PC-3 (cell line): ENCODE measurements at places on chromosomes 3 and 15.
A peak's percentile ranks its signal among the peaks of the same experiment; 100 is the strongest.

DNA sequence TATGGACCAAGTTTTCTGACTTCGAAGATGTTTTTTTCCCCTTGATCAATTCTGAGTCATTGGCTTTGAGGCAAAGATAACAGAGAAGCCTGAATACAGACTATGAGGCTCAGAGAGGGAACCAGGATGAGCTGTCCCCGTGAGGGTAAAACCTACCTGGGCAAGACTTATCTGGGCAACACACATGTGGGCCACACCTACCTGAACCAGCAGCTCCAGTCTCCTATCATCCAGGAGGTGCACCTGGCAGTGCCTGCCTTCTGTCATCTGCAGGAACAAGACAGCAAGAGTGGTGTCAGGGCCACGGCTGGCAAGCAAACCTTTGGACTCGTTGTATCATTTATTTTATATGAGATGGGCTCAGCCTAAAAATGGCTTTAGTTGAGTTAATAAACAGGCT is 72.6 kb downstream of the FRMD4B start:
- no peak for DNase-seq

GRCh38 chr3:95721938-95722337 is 1092.5 kb upstream of the EPHA6 start:
- DNase-seq: peak; percentile 3

DNA sequence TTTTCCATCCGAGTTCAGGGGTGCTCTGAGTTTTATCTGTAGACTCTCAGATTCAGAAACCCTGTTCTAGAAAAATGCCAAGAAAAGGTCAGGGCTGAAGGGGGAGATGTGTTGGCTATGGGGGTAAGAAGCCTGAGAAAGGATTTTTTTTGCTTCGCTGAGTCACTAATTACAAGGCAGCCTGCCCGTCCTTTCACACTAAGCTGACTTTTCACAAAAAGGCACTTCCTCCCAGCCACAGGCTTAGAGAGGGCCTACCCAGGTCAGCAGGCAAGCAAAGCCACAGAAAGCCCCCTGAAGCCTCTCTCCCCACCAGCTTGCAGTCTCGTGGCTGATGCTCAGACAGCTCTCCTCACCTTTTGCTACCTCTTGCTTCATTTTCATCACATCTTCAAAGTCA is 192.6 kb upstream of the PRICKLE2 start:
- DNase-seq: no peak

DNA sequence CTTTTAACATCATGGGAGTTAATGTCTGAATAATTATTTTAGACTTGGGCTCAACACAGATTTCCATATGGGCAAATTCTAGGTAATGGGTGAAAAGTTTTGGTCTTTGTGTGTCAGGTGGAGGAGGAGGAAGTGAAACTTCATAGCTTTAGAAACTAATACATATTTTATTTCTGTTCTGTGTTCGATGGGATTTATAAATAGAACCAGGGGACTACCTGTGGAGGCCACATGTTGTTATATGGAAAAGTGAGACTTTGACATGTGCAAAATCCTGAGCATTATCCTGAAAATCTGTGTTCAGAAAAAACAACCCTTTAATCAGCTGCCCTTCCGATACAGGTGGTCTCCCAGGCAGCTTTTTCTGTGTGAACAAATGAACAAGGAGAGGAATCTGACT is 209.5 kb downstream of the SOX2 start:
- no peak for DNase-seq

- no peak for DNase-seq
These were observed 31.9 kb upstream of the EIF4A2 start for GRCh38 chr3:186751480-186751879.

DNA sequence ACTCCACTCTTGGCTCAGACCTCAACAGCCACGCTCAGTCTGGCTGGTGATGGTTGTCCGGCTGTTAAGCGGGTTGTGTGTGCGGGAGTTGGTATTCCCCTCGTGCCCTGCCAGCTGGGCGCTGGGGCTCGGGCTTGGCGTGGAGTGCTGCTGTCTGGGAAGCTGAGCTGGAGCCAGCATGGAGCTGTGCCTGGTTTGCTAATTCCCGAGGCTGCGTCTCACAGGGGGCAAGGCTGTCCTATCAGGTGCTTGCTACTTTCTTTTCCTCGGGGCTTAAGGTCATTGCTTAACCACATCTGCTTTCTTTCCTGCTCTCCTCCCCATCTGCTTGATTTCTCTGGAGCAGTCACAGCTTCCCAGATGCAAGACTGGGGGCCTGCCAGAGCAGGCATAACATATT is 29.9 kb downstream of the PDIA5 start:
- DNase-seq: no peak

DNA sequence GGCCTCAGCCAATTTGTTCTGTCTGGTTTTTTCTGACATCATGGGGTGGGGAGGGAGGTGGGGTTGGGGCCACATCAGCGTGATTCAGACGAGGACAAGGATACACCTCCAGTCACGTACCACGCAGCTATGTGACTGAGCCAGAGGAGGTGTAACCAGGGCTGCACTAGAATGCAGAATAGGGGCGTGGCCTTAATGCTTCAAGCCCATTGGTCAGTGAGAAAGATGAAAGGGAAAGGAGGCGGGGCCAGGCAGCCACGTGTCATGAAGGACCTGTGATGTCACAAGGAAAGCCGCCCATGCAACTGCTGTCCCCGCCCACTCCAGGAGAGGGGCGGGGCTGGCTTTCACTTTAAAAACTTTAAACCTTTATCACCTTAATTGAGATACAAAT is at the start of gene GOLGA6L2:
GOLGA6L2 (minus strand) TSS at position 137 of the 394 bp plus-strand sequence; CDS start at position 75, 62 bp downstream.
- DNase-seq: peak; percentile 25

- DNase-seq: peak; percentile 84
These were observed 30.8 kb downstream of the MDFIC2 start for GRCh38 chr3:70281663-70282062.

DNA sequence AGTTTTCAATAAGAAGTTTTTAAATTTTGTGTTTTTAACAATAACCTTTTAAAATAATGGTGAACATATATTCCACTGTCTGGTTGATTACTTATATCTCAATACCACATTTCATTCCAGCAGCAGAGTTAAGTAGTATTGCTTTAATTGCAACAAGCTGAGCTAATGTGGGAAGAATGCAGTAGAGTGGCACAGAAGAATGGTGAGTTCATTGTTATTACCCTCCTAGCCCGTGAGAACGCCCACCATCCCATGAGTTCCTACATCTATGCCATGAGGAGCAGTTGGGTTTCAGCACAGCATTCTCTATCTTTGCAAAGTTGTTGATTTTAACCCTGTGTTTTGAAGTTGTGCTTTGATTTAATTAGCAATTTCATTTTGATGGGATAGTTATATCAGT is 17.8 kb upstream of the NR2E3 start:
- peak; percentile 70 for DNase-seq

DNA sequence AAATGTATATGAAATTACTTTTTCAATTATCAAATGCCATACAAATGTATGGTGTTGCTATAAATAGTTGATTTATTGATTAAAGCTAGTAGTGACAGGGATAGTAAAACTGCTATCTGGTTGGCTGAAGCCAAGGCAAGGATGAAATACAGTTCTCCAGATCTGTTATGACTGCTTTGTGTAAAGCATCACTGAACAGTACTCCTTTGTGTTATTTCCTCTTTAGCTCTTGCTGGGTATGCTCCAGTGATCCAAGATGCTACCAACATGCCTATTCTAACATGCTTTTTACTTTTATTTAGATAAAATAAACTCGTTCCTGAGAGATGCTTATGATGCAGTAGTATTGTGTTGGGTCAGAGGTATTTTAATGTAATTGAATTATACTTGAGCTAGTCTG is 12.4 kb upstream of the UBR1 start:
- no peak for DNase-seq

DNA sequence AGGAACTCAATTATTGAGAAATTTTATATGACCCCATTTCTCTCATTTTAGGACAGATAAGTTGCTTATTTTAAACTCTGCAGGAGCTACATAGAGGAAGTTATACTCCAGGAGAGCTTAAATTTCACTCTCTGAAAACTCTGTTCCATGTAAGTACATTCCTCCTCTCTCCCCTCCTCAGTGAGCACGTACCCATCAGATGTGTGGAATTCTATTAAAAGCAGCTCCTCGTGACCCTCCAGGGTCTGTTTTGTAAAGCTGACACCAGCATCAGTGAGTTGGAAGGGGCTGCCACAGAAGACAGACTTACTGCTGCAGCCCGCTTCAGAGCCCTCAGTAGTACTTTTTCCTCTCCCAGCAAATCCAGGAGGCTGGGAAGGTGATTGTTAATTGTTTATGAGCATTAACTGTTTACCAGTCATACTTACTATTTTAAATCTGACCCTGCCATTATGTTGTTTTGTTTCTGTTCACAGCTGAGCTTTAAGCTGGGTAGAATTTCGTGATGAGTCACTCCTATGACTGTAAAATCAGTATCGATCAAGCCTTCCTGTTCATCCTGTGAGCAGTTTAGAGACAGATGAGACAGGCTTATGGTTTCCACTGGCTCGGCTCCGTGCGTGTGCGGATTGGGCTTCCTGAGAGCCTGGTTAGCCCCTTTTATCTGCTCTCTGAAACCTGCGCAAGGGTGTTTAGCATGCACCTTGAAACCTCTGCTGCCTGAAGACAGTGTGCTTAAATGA is 20.4 kb downstream of the IGF1R start:
- DNase-seq: peak; percentile 48

GRCh38 chr3:184500344-184500923 is 61.2 kb upstream of the EPHB3 start:
- DNase-seq: no peak

GRCh38 chr15:94265982-94266381 is 34.6 kb downstream of the MCTP2 start:
- DNase-seq: no peak

DNA sequence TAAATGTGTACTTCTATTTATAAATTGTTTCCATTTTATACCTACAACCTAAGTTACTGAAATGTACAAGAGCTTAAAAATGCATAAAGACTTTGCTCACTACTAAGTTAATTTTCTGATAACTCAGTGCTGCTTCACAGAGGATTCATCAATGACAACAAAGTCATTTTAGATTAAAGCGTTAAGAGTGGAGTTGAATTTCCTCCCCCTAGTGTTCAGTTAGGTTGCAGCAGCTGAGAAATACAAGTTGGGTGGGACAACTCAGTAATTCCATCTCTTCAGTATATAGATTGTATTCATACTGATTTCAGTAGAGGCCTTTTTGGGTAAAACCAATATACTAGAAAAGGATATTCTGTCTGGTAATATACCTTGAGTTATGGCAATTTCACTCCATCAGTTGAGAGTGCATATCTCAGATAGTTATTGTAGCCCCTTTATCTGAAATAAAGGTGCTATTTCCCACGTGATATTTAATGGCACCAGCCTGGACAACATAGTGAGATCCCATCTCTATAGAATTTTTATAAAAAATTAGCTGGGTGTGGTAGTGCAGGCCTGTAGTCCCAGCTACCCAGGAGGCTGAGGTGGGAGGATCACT is 6.9 kb upstream of the RPL35A start:
- peak; percentile 73 for DNase-seq

- no peak for DNase-seq
These were observed 8.0 kb downstream of the LRRK1 start for GRCh38 chr15:100926971-100927756.

- DNase-seq: no peak
These were observed 45.4 kb upstream of the ROPN1 start for GRCh38 chr3:124037326-124037725.

GRCh38 chr3:146972726-146973125 is 367.6 kb upstream of the PLSCR5 start:
- DNase-seq: no peak

DNA sequence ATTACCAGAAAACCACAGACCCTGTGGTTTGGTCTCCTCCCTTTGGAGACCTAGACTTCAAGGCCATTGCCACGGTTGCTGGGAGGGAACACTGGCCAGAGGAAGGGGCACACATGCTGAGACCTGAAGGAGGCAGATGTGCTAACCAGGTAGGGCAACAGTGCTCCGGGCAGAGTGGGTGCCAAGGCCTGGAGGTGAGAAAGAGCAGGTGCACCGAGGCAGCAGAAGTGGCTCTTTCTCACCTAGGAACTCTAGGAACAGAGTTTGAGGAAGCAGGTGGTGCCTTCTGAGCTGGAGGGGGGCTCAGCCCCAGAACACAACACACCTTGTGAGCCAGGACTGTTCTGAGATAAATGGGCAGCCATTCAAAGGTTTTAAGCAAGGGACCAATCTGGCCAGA is 106.1 kb downstream of the MEGF11 start:
- no peak for DNase-seq

GRCh38 chr3:117537949-117538348 is 828.4 kb downstream of the TUSC7 start:
- DNase-seq: peak; percentile 42

GRCh38 chr3:126266291-126266840 is 86.0 kb upstream of the ALDH1L1 start:
- DNase-seq: no peak
